Activated CD8-positive, alpha-beta memory T cell treated with anti-CD3 and anti-CD28 coated beads for 1 hour (primary cell): ENCODE measurements at places on chromosomes 12 and 14.

GRCh38 chr12:84712747-84713146, 199.9 kb downstream of the SLC6A15 start:
- no peak for DNase-seq

GRCh38 chr14:22668417-22668816, 24.3 kb upstream of the OR6J1 start:
- DNase-seq, result no peak

- no peak for DNase-seq
Measured at GRCh38 chr12:122799641-122800243, 25.4 kb downstream of the CCDC62 start.

- DNase-seq, result no peak
Measured at GRCh38 chr12:121673013-121673511, 3.6 kb upstream of the MORN3 start.

- DNase-seq, result no peak
Measured at GRCh38 chr12:124660851-124661250, 93.4 kb upstream of the NCOR2 start.

DNA sequence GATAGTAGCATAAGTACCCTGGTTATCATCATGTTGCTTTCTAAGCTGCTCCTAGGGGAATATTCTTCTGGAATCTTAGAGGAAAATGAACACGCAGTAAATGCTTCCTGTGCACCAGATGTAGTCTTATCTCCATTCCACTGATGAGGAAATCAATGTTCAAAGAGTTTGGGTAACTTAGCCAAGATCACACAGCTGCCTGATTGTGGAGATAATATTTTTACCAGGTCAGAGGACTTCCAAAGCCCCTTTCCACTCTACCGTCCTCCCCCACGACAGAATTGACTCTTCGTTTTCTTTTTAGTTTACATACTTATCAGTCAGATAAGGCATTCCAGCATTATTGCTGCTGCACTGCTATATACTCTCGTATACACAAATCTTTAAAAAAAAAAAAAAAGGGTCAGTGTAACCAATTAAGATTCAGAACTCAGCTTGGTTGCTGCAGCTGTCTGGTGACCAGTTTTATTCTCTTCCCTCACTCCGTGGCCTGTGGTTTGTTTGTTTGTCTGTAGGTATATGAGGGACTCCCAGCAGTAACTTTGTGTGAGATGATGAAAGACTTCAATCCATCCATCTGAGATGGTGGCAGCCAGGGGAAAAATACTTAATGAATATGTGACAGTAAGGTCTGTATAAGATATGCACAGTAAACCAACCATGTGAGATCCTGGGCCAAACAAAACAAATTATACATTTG, 110.5 kb downstream of the TGFB3 start:
- DNase-seq, result no peak

GRCh38 chr12:54002915-54003389, 3.0 kb downstream of the HOXC9 start:
- no peak for DNase-seq

- no peak for DNase-seq
Measured at GRCh38 chr12:1836241-1836803, 16.0 kb downstream of the LRTM2 start.

DNA sequence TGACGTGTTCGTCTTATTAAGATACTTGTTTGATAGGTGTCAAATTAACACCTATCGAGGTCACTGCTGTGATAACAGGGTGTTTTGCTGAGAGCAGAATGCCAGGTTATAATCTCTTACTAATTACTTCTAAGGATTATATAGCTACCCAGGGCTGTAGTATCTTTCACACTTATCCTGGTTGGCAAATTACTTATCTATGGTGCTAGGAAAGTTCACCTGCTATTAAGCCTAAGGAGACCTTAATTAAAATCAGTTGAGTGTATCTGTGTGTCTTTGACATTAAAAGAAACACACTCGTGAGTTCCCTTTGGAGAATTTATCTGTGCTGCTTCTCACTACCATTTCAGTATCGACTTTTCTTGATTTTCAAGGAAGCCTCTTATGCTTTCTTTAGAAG, 301.6 kb upstream of the SLC16A7 start:
- no peak for DNase-seq

DNA sequence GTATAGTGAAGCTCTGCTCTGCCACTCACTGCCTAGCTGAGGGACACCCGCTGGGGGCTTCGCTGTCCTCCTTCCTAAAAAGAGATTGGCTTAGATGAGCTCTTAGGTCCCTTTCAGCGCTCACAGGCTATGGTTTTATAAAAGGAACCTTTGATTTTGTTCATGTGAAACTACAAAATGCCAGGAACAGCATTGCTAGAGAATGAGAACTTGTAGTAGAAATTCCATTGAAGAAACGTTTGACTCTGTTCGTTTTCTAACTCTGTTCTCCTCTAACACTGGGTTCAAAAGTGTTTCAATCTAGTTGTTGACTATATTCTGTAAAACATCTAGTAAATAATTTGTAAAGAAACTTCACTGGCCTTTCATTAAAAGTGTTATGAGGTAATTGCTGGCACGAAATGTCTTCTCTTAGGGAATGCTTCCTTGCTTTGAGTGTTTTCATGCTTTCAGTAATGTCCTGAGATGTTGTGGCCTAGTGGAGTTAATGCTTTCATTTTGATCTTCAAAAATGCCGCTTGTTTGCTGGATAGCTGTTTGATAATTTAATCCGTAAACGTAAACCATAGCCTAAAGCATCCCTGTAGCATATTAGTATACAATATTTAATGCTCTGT, 1.6 kb downstream of the MARK3 start:
- DNase-seq, result no peak

- no peak for DNase-seq
Measured at GRCh38 chr14:31206536-31207286, 882 bp downstream of the HECTD1 start.

DNA sequence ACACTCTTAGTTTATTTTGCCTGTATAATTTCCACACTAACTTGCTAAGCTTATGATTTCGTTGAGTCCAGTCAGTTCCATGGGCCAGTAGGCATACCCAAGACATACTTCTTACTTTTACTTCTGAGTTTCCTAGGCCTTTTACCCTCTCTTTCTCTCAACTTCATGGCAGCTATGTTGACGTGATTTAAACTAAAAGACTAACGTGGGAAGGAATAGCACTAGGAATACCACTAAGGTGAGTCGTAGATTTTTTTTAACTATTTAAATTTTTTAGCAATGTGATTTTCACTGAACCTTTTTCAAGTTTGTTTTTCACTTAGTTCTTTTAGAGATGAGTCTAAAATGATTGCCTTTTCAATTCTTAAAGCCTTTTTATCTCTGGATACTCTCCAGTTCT, 793.5 kb upstream of the NOVA1 start:
- DNase-seq, result no peak

- no peak for DNase-seq
Measured at GRCh38 chr14:51653079-51653774, 1.5 kb downstream of the FRMD6 start.

GRCh38 chr12:49853671-49854070, 10.8 kb upstream of the BCDIN3D start:
- no peak for DNase-seq

DNA sequence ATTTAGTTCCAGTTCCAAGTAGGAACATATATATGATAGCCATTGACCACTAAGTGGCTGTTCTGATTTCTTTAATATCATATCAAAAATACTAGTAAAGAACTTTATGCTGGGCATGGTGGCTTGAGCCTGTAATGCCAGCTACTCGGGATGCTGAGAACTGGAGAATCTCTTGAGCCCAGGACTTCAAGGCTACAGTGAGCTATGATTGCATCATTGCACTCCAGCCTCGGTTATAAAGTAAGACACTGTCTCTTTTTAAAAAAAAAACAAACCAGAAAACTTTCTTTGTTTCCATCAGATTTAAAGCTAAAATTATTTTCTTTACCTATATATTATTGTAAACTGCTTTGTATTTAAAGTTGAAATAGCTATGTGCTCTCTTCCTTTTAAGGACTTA, 127.0 kb downstream of the SCAF11 start:
- DNase-seq, result no peak

GRCh38 chr12:69644511-69644910, 33.8 kb upstream of the LRRC10 start:
- DNase-seq, result no peak

- no peak for DNase-seq
Measured at GRCh38 chr14:101065246-101065645, 161.7 kb upstream of the RTL1 start.

DNA sequence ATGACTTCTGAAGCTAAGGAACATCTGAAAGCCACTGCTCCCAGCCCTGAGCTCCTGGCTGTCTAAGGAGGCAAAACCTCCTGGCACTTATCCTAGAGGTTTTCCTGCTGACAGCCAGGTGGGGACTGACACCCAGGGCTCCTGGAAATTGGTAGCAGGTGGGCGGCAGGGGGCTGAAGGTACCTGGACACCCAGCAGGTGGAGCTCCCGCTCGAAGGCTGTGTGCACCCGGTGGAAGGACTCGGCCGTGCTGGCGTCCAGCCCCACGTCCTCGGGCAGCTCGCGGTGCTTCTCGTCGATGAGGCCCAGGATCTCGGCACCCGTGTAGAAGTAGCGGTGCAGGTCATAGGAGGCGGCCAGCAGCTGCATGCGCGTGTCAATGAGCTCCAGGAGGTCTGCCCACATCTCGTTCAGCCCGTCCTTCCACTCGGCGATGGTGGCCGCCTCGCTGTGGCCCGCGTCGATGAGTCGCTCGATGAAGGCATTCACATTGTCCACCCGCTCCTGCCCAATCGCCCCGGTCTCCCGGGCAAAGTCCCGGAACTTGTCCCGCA, 68.2 kb downstream of the PLEKHG3 start:
- DNase-seq, result no peak

DNA sequence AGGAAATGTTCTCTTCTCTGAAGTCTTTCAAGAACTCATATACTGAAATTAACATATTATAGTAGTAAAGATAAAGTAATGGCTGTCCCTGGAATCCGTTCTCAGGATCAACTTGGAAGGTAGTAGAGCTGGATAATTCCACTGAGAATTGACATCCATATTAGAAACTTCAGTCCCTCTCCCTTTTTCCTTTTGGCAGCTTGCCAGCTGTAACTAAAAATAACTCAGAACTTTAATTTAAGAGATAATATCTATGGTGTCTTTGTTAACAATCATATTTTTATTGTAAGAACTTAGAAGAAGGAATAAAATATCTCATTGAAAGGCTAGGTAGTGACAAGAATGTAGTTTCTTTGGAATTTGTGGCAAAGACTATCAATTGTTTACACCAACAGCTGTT, 61.4 kb upstream of the PLEKHA5 start:
- DNase-seq, result no peak

DNA sequence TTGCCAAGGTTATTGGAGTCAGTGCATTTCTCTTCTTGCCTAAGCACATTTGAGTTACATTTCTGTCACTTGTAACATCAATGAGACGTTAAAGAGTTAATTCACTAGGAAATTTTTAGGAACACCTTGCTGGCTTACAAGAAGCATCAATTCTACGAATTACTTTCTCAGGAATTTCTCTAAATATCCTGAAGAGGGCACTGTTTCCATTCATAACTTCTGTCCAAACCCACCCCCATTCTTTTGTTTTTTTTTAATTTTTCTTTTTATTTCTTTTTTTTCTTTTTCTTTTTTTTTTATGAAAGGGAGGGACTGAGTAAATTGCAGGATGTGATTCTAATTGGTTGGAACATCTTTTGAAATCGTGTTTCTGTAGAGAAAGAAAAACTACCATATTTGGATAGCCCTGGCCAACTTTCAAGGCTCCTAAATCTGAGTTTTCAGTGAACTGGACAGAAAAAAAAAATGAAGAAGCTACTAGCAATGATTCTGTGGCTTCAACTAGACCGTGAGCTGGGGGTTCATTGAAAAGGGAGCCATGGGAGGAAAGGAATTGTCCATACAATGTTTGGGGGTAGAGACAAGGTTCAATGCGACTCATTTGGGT, 285.3 kb downstream of the DAD1 start:
- no peak for DNase-seq

DNA sequence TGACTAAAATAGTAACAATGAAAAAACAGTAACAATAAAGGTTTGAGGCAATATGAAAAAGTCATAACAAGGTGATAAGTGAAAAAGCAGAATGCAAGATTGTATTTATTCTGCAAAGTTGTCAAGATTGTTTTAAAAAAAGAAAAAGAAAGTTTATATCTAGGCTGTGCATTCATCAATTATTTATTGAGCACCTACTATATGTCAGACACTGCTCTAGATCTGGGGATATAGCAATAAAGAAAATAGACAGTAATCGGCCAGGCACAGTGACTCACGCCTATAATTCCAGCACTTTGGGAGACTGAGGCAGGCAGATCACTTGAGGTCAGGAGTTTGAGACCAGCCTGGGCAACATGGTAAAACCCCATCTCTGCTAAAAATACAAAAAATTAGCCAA, 3.8 kb downstream of the PLA2G1B start:
- DNase-seq, result no peak

DNA sequence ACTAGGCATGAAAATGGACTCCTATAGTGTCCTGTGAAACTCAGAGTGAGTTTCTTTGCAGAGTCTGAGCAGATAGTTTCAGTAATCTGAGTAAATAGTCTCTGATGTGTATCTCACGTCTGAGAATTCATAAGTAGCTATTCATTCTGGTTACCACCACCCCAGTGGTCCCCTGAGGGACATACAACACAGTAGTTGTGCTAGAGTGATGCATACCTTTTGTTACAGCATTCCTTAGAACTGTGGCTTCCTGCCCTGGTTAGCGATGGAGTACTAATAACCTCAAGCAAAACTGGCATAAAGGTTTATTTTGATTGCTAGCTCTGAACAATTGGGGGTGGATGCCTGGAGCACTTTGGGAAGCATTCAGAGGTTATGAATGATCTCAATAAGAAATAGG, 114.7 kb downstream of the DAAM1 start:
- no peak for DNase-seq

GRCh38 chr14:90999299-90999698, 61.1 kb downstream of the RPS6KA5 start:
- no peak for DNase-seq

GRCh38 chr12:6430124-6430989, 14.4 kb upstream of the CD27 start:
- DNase-seq, result no peak

DNA sequence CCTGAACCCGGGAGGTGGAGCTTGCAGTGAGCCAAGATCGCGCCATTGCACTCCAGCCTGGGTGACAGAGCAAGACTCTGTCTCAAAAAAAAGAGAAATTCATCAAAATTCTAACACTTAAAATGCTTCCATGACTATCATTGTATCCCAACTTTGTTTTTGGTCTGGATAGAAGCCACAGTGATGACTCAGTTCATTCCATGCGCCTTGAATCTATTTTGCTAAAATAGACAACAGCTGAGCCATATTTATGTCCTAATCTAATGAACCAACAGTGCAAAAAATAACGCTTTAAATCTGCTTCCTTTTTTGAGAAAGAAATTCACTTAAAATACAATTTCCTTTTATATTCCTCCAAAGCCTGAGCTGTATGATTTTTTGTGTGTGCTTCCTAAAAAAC, 23.2 kb upstream of the BICD1 start:
- no peak for DNase-seq

DNA sequence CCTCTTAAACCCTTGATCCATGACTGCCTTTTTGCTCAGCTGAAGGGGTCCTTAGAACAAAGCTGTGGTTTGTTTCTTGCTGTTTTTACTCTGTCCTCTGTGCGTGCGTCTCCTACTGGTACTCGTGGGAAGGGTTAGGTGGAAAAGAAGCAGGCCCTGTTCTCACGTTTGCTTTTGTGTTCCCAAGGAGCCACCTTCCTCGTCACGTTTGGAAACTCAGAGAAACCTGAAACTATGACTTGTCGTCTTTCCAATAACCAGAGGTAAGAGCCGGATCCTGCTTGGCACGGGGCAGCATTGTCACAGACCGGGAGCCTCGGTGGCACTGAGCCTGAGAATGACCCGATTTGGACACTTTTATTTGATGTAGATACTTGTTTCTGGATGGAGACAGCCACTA, 13.1 kb downstream of the ZFYVE21 start:
- no peak for DNase-seq
